Left kidney (tissue), 8 donors: ENCODE measurements at places on chromosomes 2 and 18. TPM values are rescaled to one million over a fixed set of nuclear protein-coding genes. Genes with fewer than 3 reads are reported as not detected.

GRCh38 chr2:67272195-67272594, 124.9 kb upstream of the ETAA1 start:
- no peak for DNase-seq

- DNase-seq: no peak
These were observed 74.1 kb downstream of the MAPK4 start for GRCh38 chr18:50633992-50634391.

DNA sequence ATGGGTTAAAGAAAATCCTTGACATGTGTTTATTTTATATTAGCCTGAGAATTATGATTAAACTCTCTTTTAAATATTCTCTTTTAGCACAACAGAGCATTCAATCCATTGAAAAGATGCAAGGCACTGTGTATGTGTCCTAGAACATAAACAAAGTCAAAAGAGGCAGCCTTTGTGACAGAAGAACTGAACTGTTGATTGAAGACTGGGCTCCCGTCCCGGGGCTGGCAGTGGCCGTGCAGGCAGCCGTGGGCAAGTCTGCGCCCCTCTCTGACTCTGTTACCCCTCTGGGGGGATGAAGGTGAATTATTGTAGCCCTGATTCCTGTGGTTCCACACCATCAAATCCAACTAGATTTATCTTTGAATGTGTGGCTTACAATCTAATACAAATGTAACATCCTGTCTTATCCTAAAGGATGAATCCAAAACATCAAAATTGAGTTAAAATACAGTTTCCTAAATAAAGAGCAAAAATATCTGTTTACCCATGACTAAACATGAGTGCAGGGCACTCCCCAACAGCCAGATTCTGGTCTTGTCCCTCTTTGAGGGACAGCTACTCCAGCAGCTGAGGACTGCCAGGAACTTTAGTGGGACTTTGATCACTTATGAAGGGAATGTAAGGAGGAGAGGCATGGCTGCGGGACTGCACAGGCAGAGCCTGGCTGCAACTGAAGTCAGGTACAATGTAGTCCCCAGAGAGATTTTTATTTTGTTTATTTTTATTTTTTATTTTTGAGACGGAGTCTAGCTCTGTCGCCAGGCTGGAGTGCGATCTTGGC, 37.3 kb upstream of the SH3BP4 start:
- no peak for DNase-seq

GRCh38 chr18:23585007-23585871, 1.1 kb downstream of the NPC1 start:
- peak; percentile 18 for DNase-seq

Gene INPP5D
- 6.6 TPM for polyA plus RNA-seq

- DNase-seq: no peak
These were observed 250.2 kb downstream of the LPIN1 start for GRCh38 chr2:11996618-11997017.

GRCh38 chr2:203070701-203071100, 56.0 kb downstream of the NBEAL1 start:
- no peak for DNase-seq

Gene DSC1
- 2.9 TPM for polyA plus RNA-seq

DNA sequence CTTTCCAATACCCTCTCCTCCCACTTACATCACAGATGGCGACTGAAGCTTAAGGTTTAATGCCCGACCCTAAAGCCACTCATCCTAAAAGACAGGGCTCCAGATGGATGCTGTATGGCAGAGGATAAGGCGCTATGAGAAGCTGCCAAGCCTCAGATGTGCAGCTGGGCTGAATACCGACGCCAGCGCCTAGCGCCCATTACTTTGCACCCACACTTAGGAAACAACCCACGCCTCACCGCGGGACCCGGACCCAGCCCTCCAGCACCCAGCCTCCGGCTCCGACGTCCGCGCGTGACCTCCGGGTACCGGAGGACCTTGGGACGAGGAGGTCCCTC, 335 bp downstream of the TRAK2 start:
- DNase-seq: no peak

Gene WDCP
- 15.9 TPM for polyA plus RNA-seq

DNA sequence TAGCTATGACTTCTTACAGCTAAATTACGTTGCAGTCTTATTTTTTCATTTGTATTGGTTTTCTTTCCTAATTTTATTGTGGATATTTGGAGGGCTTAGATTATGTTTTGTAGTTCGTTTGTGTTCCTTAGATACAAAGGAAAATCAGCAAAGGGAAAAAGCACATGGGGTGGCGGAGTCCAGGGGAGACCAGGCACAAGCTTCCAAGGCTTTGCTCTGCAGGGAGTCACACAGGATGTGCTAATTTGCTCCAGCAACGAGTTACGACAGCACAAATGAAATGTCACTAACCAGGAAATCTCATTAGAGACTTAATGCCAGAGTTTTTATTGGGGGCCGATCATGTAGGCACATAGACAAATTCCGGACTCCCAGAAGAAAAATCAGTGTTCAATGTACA, 60.5 kb upstream of the CABYR start:
- DNase-seq: no peak

GRCh38 chr2:72349016-72349415, 201.4 kb upstream of the CYP26B1 start:
- no peak for DNase-seq

DNA sequence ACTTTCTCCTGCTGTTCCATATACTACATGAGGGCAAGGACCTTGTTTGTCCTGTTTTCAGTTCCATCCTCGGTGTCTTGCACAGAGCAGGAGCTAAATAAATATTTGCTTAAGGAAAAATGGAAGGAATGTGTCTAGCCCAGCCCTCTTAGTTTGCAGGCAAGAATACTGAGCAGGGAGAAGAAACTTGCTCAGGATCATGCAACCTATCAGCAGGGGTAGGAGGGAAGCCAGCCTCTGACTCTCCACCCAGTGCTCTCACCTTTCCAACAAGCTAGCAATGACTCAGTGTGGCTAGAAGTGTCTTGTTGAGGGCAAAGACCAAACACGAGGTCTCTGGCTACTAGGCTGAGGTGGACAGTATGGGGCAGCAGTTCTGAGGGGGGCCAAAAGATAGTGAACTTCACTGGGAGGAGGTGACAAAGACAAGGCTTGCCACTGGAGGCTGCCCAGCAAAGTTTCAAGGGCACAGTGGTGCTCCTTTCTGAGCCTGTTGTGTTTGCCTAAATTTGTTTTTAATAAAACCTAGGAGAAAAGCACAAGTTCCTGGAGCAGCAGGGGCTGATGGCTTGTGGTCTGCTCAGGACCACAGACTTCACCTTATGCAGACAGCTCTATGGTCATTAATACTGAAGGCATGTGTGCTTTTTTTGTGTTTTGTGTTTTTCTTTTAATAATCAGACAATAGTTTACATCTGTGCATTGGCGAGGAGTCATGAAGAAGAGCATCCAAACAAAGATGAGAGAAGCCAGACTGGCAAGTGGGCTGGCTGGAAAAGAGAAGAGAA, 49.1 kb upstream of the CTAGE1 start:
- no peak for DNase-seq

DNA sequence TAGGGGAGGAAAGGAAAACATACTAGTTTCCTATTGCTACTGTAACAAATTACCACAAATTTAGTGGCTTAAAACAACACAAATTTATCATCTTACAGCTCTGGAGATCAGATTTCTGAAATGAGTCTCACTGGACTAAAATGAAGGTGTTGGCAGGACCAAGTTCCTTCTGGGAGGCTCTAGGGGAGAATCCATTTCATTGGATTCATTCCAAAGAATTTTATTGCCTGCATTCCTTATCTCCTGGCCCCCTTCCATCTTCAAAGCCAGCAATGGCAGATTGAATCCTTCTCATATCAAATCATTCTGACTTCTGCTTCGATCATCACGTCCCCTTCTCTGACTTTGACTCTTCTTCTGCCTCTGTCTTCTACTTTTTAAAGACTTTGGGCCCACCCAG, 250.9 kb downstream of the IRS1 start:
- no peak for DNase-seq

GRCh38 chr2:190856985-190857384, 23.6 kb upstream of the GLS start:
- DNase-seq: no peak

DNA sequence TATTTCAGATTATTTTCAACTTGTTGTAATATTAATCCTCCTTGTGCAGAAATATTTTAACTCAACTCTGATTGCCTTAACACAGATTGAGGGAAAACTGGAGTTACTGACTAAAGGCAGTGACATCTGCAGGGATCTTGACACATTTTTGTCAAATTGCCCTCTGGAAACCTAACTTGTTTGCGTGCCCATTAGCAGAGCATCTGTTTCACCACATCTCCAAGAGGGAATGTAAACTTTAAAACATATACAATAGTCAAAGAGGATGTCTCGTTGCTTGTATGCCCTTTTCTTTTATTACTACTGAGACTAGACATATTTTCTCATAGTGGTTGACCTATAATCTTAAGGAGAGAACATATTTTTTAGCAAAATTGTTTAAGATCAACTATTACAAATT, 14.2 kb downstream of the INPP1 start:
- no peak for DNase-seq

Gene ALPG
- not detected for polyA plus RNA-seq

DNA sequence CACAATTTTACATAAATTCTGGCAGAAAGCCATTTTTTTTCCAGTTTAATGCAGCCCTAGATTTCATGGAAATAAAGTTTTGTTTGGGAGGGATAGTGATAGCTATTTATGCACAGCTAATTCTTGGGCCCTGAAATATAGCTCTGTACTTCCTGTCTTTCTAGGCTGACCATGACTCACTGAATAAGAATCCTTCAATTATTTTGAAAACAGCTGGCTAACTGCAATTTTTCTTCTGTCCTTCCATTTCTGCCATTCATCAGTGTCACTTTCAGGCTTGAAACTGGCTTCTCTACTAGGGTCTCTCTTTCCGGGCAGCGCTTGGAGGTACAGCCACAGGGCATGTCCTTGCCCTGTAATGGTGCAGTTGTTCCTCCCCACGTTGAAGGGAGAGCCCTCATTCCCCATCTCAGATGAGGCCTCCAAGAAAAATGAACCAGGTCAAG, 97.1 kb upstream of the TMEM178A start:
- peak; percentile 68 for DNase-seq

Gene NRP2
- polyA plus RNA-seq: 63.7 TPM

- DNase-seq: no peak
These were observed 146.9 kb downstream of the TTC32 start for GRCh38 chr2:19754907-19755306.

Gene MATN3
- 3.7 TPM for polyA plus RNA-seq

GRCh38 chr2:37532503-37532902, 138.9 kb downstream of the CDC42EP3 start:
- no peak for DNase-seq

GRCh38 chr18:3444296-3444695, 5.7 kb upstream of the TGIF1 start:
- no peak for DNase-seq

GRCh38 chr2:158580760-158581159, 124.0 kb downstream of the PKP4 start:
- DNase-seq: peak; percentile 25

DNA sequence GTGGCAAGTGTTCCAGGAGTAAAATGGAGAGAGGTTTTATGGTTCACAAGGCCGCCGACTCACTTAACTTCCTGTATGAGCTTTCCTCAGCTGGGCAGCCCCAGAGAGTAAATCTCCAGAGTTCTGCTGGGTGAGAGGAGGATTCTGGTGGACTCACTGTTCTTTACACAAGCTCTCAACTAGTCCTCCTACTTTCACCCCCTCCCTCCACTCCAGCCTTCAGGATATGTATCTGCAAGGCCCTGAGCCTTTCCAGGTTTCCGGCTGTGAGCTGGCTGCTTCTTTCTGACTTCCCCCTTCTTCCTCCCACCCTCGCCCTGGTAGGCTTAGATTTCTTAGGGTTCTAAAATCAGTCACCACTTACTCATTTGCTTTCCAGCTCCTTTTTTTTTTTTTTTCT, 34.0 kb downstream of the EML6 start:
- DNase-seq: no peak

DNA sequence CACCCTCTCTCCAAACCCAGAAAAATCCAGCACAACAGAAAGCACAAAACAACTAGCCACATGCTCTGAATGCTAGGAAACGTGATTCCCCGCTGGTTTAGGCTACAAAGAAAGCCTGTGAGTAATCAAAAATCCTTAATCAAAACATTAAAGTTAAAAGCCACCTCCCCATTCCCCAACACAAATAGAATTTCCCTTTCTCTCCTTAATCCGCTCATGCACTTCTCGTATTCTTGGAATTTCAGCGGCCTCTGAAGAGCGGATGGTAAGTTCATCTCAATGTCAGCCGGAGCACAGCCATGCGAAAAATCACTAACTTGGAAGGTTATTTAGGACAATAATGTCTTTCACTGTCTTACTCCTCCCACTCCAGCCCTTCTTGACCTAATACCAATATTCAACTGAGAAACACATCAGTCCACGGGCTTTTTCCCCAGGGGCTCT, 126.7 kb downstream of the OSBPL1A start:
- DNase-seq: peak; percentile 38

- no peak for DNase-seq
These were observed 403 bp downstream of the COL4A3 start for GRCh38 chr2:227164763-227165291.

- DNase-seq: no peak
These were observed 109.8 kb downstream of the UPP2 start for GRCh38 chr2:158211502-158211901.

DNA sequence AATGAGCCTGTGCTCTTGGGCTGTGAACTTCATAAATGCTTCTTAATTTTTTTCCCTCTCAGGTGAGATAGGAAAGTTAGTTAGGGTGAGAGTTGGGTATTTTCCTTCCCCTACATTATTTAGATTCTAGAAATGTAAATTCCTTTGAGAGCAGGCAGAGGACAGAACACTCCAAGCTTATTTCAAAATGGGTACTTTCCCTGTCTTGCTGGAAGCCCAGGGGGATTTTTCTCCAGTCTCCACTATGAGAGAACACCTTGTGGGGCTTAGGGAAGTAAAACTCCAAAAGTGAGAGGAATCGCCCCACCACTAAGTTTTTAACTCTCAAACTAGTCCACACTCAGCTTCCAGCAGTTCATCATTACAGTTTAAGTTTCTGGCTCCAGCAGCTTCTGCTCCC, 253.2 kb upstream of the CTAGE1 start:
- no peak for DNase-seq

DNA sequence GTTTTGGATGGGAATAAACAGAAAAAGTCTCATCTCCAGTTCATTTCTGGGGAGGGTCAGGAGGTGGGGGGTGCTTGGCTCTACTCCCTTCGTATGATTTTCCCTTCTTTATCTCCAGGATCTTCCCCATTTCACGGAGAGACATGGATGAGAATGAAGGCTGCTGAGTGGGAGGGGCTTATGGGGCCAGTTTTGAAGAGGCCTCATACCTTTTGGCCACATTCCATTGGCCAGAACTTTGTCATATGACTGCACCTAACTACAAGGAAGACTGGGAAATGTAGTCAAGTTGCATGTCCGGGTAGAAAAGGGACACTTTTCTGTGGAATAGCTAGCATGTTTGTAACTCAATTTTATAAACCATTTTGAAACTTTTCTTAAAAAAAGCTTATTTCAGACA, 117.6 kb downstream of the NEDD4L start:
- no peak for DNase-seq

Gene CERKL
- polyA plus RNA-seq: 20.3 TPM

- peak; percentile 48 for DNase-seq
These were observed 28.4 kb downstream of the EIPR1 start for GRCh38 chr2:3349211-3349693.

DNA sequence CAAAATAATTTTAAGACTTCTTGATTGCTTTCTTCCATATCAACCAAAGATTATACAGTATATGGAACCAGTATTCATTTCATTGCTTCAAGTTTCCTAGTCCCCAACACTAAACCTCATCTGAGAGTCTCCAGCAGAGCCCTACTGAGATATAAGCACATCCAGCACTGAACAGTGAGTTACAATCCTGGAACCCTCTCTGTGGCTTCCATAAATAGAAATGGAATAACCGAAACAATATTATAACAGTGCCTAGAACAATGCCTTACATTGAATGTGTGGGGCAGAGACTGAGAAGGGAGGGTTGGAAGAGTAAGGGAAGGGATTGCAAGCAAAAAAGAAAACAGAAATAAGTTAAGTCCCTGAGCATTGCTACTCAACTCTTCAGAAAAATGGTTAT, 18.9 kb downstream of the AAK1 start:
- DNase-seq: no peak
